Psoas muscle (tissue), 8 donors: ENCODE measurements at places on chromosomes 7 and 10. TPM values are rescaled to one million over a fixed set of nuclear protein-coding genes. Genes with fewer than 3 reads are reported as not detected.
A peak's percentile ranks its signal among the peaks of the same experiment; 100 is the strongest.

- DNase-seq: no peak
These were observed 693.9 kb downstream of the REEP3 start for GRCh38 chr10:64215088-64215487.

GRCh38 chr7:22587322-22587721 is 87.3 kb upstream of the STEAP1B start:
- DNase-seq: no peak

GRCh38 chr7:27992097-27992496 is 188.5 kb downstream of the JAZF1 start:
- no peak for DNase-seq

DNA sequence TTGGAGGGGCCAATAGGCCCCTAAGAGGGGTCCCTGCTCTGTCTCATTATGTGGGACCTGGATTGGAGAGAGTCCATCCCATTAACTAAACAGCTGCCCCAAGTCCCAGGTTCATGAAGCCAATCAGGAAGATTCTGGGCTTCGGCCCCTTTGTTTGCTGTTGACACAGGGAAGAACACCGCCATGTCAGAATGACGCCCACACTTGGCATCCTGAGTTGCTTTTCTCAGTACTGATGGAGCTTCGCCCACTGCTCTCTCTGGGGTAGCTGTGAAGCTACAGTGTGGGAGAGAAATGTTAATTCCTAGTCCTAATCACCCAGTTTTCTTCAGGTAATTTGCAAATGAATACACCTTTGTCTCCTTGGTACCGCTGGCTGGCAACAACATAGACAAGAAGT is 264.7 kb downstream of the GLRX3 start:
- DNase-seq: no peak

DNA sequence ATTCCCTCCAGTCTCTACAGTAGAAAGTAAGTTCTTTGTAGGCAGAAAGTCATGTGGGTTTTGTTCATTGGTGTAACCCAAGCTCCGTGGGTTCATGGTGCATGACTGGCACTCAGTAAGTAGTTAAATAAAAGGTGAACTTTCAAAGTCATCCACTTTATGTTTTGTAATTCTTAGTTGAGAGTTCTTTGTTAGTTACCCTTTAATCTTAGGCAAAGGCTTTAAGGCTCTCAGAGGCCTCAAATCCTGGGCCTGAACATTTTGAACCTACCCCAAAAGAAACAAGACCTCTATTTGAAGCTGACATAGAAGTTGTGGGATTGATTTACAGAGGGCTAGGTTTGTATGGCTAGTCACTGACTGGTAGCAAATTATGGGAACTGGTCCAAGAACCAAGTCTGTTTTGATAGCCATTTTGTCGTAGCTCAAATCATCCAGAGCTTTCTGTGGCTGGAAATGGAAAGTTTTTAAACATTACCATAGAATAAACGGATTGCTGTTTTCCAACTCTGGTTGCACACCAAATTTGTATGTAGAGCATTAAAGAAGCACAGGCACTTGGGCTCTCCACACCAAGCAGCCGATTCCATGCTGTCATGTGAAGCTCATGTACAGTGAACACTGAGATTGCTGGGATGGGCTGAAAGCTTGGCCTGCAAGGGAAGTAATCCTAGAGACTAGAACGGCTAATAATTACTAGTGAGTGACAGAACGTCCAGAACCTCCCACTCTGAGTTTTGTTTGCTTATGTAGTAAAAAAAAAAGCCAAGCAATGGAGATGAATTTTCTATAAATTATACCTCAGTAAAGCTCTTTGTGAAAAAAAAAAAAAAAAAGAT is 53.5 kb downstream of the DENND11 start:
- DNase-seq: no peak

DNA sequence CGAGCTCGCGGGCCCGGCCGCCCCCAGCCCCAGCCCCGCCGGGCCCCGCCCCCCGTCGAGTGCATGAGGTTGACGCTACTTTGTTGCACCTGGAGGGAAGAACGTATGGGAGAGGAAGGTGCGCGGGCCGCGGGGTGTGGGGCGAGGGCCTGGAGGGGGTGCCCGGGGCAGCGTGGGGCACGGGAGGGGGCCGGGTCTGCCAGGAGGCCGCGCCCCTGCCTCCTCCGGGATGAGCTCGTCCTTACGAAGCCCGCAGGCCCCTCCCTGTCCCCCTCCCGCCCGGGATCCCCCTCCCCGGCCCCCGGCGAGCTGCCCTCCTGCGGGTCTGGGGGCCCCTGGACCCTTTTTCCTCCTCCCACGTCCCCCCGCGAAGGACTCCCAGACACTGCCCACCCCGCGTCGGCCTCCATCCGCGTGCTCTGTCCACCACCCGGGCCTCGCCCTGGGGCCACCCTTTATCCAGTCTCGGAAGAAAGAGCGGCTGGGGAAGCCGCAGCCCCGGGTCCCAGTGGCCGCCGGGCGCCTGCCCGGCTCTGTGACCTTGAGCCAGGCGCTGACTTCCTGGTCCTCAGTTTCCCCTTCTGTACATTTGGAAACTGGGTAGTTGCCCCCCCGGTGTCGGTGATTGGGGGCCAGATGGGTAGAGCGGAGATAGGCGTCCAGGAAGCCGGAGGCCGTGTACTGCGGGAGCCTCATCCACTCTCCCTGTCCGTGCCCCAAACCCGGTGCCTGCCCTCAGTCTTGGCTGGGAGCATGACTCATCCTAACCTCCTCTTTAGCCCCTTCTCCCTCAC is 521 bp downstream of the LIMK1 start:
- peak; percentile 61 for DNase-seq

GRCh38 chr7:92813390-92814024 is 22.9 kb downstream of the CDK6 start:
- no peak for DNase-seq

DNA sequence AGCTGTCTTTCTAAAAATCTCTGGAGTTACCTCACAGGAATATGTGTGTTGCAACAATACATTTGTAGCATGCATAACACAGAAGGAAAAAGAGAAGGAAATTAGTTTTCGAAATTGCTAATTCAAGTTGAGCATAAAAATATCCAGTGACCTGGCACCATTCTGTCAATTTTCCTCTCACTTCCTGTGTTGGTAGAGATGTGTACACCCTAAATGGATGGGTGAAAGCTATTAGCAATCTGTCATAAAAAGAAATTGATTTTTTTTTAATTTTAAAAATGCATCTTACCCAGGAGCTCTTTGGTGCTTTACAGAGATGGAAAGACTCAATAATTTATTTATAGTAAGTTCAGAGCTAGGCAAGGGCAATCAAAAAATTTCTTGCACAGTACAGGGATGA is 333.3 kb upstream of the TMEM229A start:
- DNase-seq: no peak

The DDIT4 gene
- polyA plus RNA-seq: 114 TPM

The EBLN1 gene
- polyA plus RNA-seq: not detected
